ENCODE measurements at places on chromosomes 6 and 20. TPM values are rescaled to one million over a fixed set of nuclear protein-coding genes. Genes with fewer than 3 reads are reported as not detected.

DNA sequence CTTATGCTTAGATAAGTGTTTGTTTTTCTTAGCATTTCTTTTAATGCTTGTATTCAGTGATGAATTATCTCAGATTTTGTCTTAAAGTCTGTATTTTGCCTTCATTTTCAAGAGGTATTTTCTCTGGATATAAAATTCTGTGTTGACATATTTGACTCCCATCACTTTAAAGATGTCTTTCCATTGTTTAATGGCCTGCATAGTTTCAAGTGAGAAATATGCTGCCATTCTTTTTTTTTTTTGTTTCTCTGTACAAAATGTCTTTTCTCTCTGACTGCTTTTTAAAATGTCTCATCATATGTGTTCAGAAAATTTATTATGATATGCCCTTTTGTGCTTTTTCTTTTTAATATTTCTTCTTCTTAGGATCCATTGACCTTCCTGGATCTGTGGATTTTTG lies 578.0 kb upstream of the NOX3 start:
- H3K27ac ChIP-seq: no peak overlapping the region
- DNase-seq: no peak
- no peaks in the 10 kb centered on the region for H3K4me1 ChIP-seq
- no peaks in the 10 kb centered on the region for H3K36me3 ChIP-seq

DNA sequence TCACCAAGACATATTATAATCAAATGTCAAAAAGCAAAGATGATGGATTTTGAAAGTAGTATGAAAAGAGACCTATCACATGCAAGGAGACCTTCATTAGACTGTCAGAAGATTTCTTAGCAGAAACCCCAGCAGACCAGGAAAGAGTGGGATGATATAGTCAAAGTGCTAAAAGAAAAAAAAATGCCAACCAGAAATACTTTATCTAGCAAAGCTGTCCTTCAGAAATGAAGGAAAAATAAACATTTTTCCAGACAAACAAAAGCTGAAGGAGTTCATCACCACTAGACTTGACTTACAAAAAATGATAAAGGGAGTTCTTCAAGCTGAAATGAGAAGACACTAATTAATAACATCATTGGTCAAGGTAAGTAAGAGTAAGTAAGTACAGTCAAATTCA lies 251.2 kb upstream of the SASH1 start:
- no peak for DNase-seq
- H3K4me3 ChIP-seq: no peak overlapping the region
- no peak overlapping the region for H3K27ac ChIP-seq
- H3K36me3 ChIP-seq: no peaks in the 10 kb centered on the region
- no peaks in the 10 kb centered on the region for H3K4me1 ChIP-seq

DNA sequence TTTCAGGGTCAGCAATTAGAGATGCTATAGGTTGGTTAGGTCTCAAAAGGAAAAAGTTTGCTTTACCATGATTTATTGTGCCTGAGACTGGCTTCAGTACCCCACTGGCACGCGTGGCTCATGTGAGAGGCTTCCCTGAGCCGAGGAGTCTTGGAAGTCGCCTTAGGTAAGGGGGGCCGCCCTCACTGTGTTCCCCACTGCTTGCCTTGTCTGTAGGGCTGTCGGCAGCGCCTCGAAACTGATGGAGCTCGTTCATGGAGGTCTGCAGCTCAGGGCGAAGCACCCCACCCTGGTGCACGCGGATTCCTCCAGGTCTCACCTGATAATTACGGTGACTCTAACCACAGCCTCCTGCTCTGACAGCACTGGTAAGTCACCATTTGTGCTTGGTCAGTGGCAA lies 39.2 kb downstream of the FRMD1 start:
- no peak overlapping the region for H3K27ac ChIP-seq
- H3K4me1 ChIP-seq: no peaks in the 10 kb centered on the region
- no peak for DNase-seq

GRCh38 chr20:54623991-54624569 lies 148.7 kb downstream of the DOK5 start:
- H3K36me3 ChIP-seq: no peaks in the 10 kb centered on the region
- H3K4me3 ChIP-seq: no peak overlapping the region
- H3K4me1 ChIP-seq: peaks cover 3% of the 10 kb centered on the region

RFX6 gene
- not detected for total RNA-seq

DNA sequence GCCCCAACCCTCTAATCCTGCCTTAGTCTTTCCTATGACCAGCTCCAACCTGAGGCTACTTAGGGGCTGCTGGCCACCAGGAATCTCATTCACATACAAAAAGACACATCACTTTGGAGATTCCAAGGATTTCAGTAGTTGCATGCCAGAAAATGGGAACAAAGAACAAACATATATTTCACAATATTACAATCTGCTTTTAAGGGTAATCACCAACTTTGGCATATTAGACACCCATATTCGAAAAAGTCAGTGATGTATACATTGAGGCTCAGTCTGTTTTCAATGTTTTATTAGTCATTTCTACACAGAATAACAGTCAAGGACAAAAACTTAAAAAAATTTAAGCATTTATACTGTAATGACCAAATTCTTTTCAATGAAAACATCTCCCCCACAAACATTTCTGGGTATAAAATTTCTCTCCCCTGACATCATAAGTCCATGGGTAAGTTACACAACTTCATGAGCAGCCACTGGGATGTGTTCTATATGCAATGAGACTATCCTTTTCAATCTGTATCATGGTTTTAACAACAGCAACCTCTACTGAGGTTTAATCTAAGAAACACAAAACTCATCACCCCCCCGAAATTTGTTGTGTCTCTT lies 103.5 kb downstream of the MAP7 start:
- no peaks in the 10 kb centered on the region for H3K27me3 ChIP-seq

- H3K27me3 ChIP-seq: no peaks in the 10 kb centered on the region
- no peaks in the 10 kb centered on the region for H3K36me3 ChIP-seq
- H3K4me3 ChIP-seq: no peak overlapping the region
- H3K4me1 ChIP-seq: peaks cover 3% of the 10 kb centered on the region
- DNase-seq: peak; percentile 86
Observed at GRCh38 chr20:16397086-16397485, 176.2 kb downstream of the KIF16B start.

- peaks cover 5% of the 10 kb centered on the region for H3K4me1 ChIP-seq
- H3K27me3 ChIP-seq: no peaks in the 10 kb centered on the region
- DNase-seq: no peak
- H3K4me3 ChIP-seq: peak overlapping the region; percentile 72
- no peaks in the 10 kb centered on the region for H3K36me3 ChIP-seq
Observed at GRCh38 chr6:116254297-116255056, 602 bp upstream of the TSPYL4 start.

- H3K4me3 ChIP-seq: no peak overlapping the region
- no peaks in the 10 kb centered on the region for H3K36me3 ChIP-seq
- H3K4me1 ChIP-seq: no peaks in the 10 kb centered on the region
- H3K27me3 ChIP-seq: no peaks in the 10 kb centered on the region
Observed at GRCh38 chr6:149249370-149250357, 67.8 kb upstream of the TAB2 start.

- no peak for DNase-seq
- H3K27ac ChIP-seq: no peak overlapping the region
- no peak overlapping the region for H3K4me3 ChIP-seq
- no peaks in the 10 kb centered on the region for H3K36me3 ChIP-seq
Observed at GRCh38 chr6:169577974-169578373, 123.9 kb downstream of the WDR27 start.

- DNase-seq: no peak
- H3K4me1 ChIP-seq: no peaks in the 10 kb centered on the region
- no peaks in the 10 kb centered on the region for H3K36me3 ChIP-seq
Observed at GRCh38 chr6:25026723-25027122, 91.0 kb upstream of the RIPOR2 start.

SLC12A5 gene
- total RNA-seq: 0.94 TPM

GRCh38 chr20:36260316-36260715 lies 24.0 kb downstream of the AAR2 start:
- no peaks in the 10 kb centered on the region for H3K27me3 ChIP-seq
- DNase-seq: no peak
- no peaks in the 10 kb centered on the region for H3K4me1 ChIP-seq
- peaks cover 1% of the 10 kb centered on the region for H3K36me3 ChIP-seq
- H3K27ac ChIP-seq: no peak overlapping the region

- H3K4me3 ChIP-seq: no peak overlapping the region
- no peak for DNase-seq
- H3K27ac ChIP-seq: no peak overlapping the region
- no peaks in the 10 kb centered on the region for H3K4me1 ChIP-seq
- H3K36me3 ChIP-seq: no peaks in the 10 kb centered on the region
- H3K27me3 ChIP-seq: no peaks in the 10 kb centered on the region
Observed at GRCh38 chr20:54188132-54188849, 14.5 kb upstream of the CYP24A1 start.

DNA sequence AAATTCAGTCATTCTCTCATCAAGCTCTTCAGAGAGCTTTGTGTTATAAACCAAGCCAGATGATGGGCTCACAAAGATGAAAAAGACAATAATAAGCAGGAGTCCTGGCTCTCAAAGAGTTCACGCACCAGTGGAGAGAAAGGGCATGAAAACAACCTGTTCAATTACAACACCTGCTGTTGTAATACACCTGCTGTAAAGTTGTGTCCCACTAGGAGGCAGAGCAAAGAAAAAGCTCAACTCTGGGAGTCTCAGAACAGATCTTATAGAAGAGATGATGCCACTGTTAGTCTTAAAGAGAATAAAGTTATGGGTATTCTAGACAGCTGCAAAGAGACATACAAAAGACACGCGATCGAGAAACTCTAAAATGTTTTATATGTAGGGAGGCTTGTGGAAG lies 100.6 kb downstream of the DCDC2 start:
- H3K36me3 ChIP-seq: no peaks in the 10 kb centered on the region
- H3K27ac ChIP-seq: no peak overlapping the region
- H3K27me3 ChIP-seq: no peaks in the 10 kb centered on the region

DNA sequence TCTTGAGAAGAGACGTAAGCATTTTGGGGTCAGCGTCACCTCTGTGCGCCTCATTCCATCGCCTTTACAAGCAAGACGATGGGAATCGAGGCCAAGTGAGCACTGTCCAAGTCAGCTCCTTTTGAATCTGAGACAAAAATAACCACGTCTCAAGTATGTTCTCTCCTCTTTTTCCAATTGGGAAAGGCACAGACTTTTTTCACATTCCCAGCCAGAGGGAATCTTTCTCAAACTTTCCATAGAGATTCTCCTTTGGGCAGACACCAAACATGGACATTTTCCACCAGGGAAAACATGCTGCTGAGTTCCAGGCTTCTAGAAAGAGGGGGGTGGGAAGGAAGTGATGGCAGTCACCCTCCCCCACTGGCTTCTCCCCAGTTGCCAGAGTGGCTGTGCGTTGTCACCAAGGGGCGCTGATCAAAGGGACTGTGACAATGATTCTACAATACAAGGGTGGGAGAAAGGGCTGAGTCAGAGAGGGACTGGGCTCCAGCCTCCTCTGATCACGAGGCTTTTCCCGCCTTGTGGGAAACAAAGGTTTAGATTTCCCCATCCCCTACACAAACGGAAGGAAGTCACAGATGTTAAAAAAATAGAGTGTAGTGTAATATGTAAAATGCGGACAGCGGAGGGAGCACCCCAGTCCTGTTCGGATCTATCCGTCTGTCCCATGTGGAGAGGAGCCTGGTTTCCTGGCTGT lies 281.9 kb upstream of the RNF24 start:
- H3K36me3 ChIP-seq: no peaks in the 10 kb centered on the region
- H3K4me1 ChIP-seq: no peaks in the 10 kb centered on the region
- H3K27me3 ChIP-seq: no peaks in the 10 kb centered on the region
- H3K27ac ChIP-seq: peak overlapping the region; percentile 60
- peak; percentile 74 for DNase-seq

- no peak overlapping the region for H3K4me3 ChIP-seq
- no peaks in the 10 kb centered on the region for H3K27me3 ChIP-seq
- H3K4me1 ChIP-seq: no peaks in the 10 kb centered on the region
- peak; percentile 0 for DNase-seq
Observed at GRCh38 chr20:33914919-33915318, 78.8 kb upstream of the RALY start.
